ENCODE measurements at places on chromosomes 7 and 10.

GRCh38 chr7:88202278-88202677 lies 17.6 kb downstream of the SRI start:
- no peak for DNase-seq

DNA sequence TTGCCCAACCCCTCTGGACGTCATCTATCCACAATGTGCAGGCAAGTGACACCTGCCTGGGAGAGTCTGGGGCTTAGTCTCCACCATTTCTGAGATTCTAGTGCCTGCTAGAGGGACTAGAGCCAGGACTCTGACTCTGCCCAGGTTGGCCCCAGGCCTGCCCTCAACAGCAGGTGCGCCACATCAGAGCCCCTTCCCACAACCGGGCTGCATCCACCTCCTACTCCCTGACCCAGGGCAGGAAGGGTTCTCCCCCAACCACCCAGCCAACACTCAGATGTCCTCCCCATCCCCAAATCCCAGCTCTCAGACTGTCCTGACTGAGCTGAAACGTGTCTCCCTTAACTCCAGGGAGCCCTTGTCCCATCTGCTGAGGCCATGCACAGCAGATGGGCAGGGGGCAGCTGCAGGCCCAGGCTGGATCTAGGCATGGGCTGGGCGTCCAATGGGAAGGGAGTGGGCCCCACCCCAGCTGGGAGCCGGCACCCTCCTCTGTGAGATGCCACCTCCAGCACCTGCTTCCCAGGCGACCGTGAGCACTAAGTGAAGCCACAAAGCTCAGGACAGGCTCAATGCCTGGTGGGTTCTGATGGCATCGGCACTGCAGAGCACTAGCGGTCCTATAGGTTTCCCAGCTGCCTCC lies 49.2 kb downstream of the RASGEF1A start:
- DNase-seq = no peak

DNA sequence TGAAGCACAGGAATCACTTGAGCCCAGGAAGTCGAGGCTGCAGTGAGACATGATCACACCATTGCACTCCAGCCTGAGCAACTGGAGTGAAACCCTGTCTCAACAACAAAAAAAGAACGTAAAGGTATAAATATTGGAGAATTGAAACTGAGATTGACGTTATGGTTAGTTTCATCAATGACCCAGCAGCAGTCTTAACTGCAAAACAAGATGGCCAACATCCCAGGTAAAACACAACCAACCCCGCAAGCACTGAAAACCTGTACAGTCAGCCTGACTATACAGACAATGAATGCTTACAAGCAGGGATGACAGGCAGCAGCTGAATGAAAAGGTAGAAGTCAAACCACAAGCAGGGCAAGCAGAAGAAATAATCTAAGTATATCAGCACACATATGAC lies 34.7 kb downstream of the WAPL start:
- DNase-seq = no peak

DNA sequence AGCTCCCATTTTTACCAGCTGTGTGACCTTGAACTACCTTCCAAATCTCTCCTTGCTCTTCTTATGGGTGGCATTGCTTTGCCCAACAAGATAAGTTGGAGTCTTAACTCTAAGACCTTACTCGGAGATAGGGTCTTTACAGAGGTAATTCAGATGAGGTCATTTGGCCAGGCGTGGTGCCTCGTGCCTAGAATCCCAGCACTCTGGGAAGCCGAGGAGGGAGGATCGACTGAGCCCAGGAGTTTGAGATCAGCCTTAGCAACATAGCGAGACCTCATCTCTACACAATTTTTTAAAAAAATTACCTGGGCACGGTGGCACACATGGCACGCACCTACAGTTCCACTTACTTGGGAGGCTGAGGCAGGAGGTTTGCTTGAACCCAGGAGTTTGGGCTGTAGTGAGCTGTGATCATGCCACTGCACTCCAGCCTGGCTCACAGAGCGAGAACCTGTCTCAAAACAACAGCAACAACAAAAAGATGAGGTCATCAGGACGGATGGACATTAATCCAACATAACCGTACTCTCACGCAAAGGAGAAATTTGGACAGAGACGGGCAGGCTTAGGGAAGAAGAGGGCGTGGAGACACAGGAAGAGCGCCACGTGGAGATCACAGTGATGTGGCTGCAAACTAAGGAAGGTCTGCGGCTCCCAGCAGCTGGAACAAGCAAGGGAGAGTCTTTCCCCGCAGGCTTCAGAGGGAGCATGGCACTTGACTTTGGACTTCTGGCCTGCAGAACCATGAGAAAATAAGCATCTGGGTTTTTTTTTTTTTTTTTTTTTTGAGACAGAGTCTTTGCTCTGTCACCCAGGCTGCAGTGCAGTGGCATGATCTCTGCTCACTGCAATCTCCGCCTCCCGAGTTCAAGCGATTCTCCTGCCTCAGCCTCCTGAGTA lies 122.3 kb upstream of the CARD11 start:
- no peak for DNase-seq

DNA sequence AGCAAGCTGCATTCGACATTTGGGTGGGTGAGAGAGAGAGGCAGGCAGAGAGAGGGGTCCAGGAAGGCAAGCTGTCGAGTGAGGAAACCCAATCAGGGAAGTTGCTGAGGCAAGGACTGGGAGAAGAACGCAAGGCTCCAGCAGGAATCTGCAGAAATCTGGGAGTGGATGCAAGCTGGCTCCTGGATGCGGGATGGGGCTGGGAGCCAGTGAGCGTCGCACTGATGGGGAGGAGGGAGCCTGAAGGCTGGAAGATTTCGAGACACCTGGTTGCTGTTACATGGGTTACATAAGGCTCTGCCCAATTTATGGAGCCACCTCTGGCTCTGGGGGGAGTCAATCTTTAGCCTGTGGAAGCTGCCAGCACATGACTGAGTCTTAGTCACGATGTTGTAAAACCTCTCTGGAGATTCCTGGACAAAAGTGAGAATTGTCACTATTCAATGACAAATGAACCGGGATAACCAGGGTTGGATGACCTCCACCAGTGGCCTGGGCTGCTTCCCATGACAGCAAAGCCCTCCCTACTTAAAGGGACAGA lies 51.1 kb upstream of the ADRB1 start:
- DNase-seq = no peak

- no peak for DNase-seq
Measured at GRCh38 chr10:2342206-2342605, 604.9 kb upstream of the ADARB2 start.

- DNase-seq = no peak
Measured at GRCh38 chr7:1585142-1585981, 15.5 kb upstream of the PSMG3 start.

DNA sequence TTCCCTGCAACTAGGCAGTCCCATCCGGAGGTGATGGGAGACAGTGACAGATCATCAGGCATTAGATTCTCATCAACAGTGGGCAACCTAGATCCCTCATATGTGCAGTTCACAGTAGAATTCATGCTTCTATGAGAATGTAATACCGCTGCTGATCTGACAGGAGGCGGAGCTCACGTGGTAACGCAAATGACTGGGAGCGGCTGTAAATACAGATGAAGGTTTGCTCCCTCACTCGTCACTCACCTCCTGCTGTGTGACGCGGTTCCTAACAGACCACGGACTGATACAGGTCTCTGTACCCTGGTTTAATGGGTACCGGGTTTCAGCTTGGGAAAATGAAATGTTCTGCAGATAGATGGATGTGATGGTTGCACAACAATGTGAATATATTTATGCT lies 47.8 kb upstream of the PIK3AP1 start:
- DNase-seq = no peak

- no peak for DNase-seq
Measured at GRCh38 chr7:129122078-129122750, 22.3 kb upstream of the TSPAN33 start.

- DNase-seq = no peak
Measured at GRCh38 chr10:24866604-24867583, 85.5 kb downstream of the PRTFDC1 start.

GRCh38 chr7:20595971-20596370 lies 19.5 kb upstream of the ABCB5 start:
- no peak for DNase-seq

- no peak for DNase-seq
Measured at GRCh38 chr7:16135658-16136057, 285.7 kb downstream of the CRPPA start.

DNA sequence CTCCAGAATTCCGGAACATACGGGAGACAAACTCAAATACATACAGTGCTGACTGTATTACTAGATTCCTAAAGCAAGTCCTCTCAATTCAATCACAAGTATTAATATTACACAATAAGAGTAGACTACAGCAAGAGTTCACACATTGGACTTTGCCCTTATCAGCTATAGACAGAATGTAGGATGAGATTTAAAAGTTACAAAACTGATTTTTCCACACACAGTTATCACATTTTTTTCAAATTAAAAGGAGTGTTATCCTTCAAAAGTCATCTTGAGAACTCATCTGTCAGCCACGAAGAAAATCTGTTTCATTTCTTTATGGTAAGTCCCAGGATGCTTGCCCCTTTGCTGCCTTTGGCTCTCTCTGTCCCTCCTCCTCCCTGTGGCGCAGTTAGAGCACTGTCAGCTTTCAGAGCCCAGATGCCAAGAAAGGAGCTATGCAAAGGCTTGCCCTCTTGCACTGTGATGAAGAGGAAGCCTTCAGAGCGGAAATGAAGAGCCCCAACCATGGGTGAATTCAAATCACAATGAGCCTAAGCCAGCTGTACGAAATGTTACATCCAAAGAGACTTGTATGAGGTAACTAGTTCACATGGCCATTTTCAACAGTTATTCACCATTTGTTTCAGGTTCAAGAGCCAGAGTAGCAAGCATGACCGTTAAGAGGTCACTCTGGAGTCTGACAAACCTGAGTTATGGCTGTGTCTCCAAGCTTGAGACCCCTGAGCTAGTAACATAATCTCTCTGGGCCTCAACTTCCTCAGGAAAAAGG lies 10.7 kb downstream of the NCOA4 start:
- DNase-seq = peak; percentile 15

GRCh38 chr7:133575726-133576440 lies 323.0 kb downstream of the EXOC4 start:
- DNase-seq = no peak

DNA sequence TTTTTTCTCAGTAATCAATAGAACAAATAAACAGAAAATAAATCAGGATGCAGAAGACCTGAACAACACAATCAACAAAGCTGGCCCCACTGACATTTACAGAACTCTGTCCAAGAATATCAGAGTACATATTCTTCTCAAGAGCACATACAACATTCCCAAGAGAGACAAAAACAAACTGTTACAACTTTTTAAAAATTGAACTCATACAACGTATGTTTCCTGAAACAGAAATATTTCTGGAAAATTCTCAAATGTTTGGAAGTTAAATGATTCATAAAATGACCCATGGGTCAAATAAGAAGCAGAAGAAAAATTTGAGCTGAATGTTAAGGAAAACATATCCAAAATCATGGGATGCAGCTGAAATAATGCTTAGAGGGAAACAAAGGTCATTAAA lies 93.9 kb upstream of the VIPR2 start:
- DNase-seq = no peak

DNA sequence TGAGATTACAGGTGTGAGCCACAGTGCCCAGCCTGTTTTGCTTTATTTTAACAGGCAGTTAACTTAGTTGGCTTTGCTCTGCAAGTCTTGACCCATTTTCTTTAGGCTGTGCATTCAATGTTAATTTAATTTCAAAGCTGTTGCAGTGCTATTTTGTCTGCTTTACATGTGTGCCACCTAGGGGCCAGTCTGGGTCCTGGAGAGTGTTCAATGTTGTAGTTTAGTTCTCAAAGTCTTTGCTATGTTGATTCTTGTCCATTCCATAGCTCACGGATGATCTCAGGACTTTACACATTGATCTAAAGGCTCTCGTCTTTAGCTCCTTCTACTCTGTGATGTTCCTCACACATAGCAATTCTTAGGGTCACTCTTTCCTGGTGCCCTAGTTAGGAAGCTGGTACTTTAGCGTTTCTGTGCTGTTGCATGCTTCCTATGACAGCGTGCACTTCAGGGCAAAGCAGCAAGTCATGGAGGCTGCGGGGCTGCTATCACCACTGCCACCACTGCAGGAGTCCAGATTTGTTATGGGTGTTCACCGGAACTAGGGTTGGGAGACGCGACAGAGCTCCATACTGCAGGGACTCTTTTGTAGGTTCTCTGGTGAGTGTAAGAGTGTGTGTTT lies 16.4 kb upstream of the ABCA13 start:
- peak; percentile 45 for DNase-seq

DNA sequence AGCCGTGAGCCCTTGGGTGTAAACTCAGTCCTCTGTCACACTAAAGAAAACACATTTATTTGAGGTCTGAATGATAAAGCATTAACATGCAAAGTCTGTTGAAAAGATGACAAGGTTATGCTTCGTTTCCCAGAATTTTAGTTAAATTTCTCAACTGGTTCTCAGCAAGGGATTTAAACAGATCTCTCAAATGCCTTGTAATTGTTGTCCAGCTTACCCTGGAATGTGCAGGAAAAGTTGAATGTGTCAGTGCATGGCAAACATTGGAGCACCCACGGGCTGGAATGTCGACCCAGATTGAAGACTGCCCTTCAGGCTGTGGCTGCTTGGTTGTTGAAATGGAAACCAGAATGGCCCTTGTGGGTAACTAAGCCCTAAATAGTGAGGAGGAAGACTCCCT lies 191.8 kb downstream of the TRIL start:
- DNase-seq = no peak

- DNase-seq = no peak
Measured at GRCh38 chr7:79620291-79620690, 166.8 kb upstream of the MAGI2 start.

DNA sequence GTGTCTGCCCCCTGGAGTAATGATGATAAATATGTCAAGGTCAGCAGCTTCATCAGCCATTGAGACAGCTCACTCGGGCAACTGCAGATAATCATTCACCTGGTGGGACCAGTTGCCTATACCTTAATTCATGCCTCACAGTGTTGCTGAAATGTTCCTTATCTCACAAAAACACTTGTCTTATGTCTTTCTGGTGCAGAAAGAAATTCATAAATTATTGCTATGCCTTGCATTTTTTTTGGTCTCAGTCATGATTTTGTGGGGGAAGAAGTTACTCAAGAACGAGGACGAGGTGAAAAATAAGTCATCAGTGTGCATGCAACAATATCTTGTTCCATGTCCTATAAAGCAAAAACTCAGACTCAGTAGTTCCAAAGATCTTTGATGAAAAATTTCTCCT lies 16.0 kb downstream of the TRIL start:
- DNase-seq = no peak

DNA sequence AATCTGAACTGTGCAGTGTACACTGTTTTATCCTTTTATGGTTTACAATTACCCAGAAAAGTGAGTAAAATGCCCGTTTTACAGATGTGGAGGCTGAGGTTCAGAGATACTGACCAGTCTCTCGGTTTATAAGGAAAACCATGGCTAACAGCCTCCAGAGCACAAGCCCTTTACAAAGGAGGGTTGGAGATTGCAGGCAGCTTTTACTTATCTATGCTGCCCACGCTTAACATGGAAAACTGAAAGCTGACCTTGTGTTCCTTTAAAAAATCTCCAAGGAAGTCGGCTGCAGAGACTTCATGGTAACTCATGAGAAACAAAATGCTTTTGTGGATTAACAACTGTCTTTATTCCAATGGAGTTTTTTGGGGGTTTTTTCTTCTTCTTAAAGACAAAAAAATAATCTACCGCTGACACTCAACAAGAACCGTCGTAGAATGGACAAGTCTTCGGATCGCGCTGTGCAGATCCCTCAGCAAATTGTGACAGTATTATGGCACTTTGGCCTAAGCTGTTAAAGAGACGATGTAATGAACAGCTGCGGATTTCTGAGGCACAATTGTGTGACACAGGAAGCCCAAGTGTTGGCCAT lies 654 bp upstream of the SLF2 start:
- DNase-seq = no peak

- DNase-seq = no peak
Measured at GRCh38 chr7:103797647-103798307, 191.7 kb downstream of the RELN start.

GRCh38 chr7:29884399-29885272 lies 78.3 kb downstream of the WIPF3 start:
- DNase-seq = no peak

GRCh38 chr10:106682175-106682574 lies 482.3 kb downstream of the SORCS1 start:
- no peak for DNase-seq

Measured in CD4-positive, alpha-beta T cell treated with Interleukin-21 for 1 hour (primary cell).